SJCRH30 (cell line): ENCODE measurements at places on chromosomes 7 and 10.

- H3K27me3 ChIP-seq: no peaks in the 10 kb centered on the region
- H3K36me3 ChIP-seq: no peaks in the 10 kb centered on the region
- H3K27ac ChIP-seq: no peak overlapping the region
- no peaks in the 10 kb centered on the region for H3K4me1 ChIP-seq
- H3K4me3 ChIP-seq: no peak overlapping the region
- DNase-seq: no peak
These were observed 114.0 kb upstream of the CNTNAP2 start for GRCh38 chr7:146002431-146003078.

- DNase-seq: no peak
- peaks cover 21% of the 10 kb centered on the region for H3K4me1 ChIP-seq
- H3K4me3 ChIP-seq: no peak overlapping the region
- H3K27ac ChIP-seq: no peak overlapping the region
- no peaks in the 10 kb centered on the region for H3K36me3 ChIP-seq
- H3K27me3 ChIP-seq: no peaks in the 10 kb centered on the region
These were observed 53.6 kb upstream of the LRRC17 start for GRCh38 chr7:102859084-102859798.

GRCh38 chr10:69484736-69485135 is 33.5 kb downstream of the TSPAN15 start:
- no peaks in the 10 kb centered on the region for H3K27me3 ChIP-seq
- DNase-seq: no peak
- no peak overlapping the region for H3K4me3 ChIP-seq
- peaks cover 14% of the 10 kb centered on the region for H3K4me1 ChIP-seq

DNA sequence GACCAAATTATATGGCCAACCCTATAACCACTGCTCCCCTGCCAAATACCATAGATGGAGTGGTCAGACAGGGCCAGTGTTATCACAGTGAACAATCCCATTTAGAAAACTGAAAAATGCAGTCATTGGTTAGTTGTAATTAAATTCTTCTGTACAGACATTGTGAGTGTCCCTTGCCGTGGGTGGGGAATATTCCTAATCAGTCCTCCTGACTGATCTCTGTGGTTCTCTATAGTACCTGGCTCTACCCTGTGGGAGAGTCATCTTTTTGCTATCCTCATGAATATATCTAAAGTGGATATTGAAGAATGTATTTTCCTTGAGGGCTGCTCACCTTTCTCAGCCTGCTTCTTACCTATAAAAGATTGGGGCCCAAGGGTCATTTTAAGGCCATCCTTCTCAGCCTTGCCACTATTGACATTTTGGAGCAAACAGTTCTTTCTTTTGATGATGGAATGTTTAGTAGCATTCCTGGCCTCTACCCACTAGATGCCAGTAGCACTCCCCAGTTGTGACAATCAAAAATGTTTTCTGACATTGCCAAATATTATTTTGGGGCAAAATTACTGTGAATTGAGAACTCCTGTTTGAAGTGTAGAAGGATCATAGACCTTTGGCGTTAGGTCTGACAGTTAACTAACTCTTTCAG is 110.2 kb downstream of the MAPK8 start:
- H3K27me3 ChIP-seq: no peaks in the 10 kb centered on the region
- no peaks in the 10 kb centered on the region for H3K4me1 ChIP-seq
- H3K36me3 ChIP-seq: 0 out of 2 replicates have a peak, but pooled peaks cover 6% of the 10 kb centered on the region
- H3K27ac ChIP-seq: no peak overlapping the region
- no peak for DNase-seq

GRCh38 chr10:3482200-3482993 is 302.6 kb downstream of the KLF6 start:
- peak; percentile 47 for DNase-seq
- H3K4me3 ChIP-seq: no peak overlapping the region
- H3K27me3 ChIP-seq: no peaks in the 10 kb centered on the region
- H3K36me3 ChIP-seq: no peaks in the 10 kb centered on the region
- no peak overlapping the region for H3K27ac ChIP-seq
- H3K4me1 ChIP-seq: no peaks in the 10 kb centered on the region

GRCh38 chr10:14240253-14241189 is 90.2 kb downstream of the FRMD4A start:
- no peaks in the 10 kb centered on the region for H3K27me3 ChIP-seq
- no peaks in the 10 kb centered on the region for H3K36me3 ChIP-seq
- no peak for DNase-seq
- H3K4me3 ChIP-seq: no peak overlapping the region

- H3K27ac ChIP-seq: no peak overlapping the region
- no peak overlapping the region for H3K4me3 ChIP-seq
- no peaks in the 10 kb centered on the region for H3K36me3 ChIP-seq
- H3K27me3 ChIP-seq: no peaks in the 10 kb centered on the region
- peak; percentile 26 for DNase-seq
These were observed 111.3 kb upstream of the CARD11 start for GRCh38 chr7:3154881-3155494.

- H3K36me3 ChIP-seq: no peaks in the 10 kb centered on the region
- H3K4me1 ChIP-seq: no peaks in the 10 kb centered on the region
- no peak overlapping the region for H3K27ac ChIP-seq
- H3K4me3 ChIP-seq: no peak overlapping the region
These were observed 873.5 kb downstream of the REEP3 start for GRCh38 chr10:64394744-64395143.

- no peak overlapping the region for H3K27ac ChIP-seq
- no peak for DNase-seq
- H3K27me3 ChIP-seq: no peaks in the 10 kb centered on the region
- no peaks in the 10 kb centered on the region for H3K36me3 ChIP-seq
These were observed 156.7 kb downstream of the PLXNA4 start for GRCh38 chr7:132419542-132419941.
